ENCODE measurements at places on chromosomes 7 and 10.
A peak's percentile ranks its signal among the peaks of the same experiment; 100 is the strongest.

GRCh38 chr7:87218796-87219544 is 562 bp downstream of the TMEM243 start:
- no peak for DNase-seq

GRCh38 chr7:70797109-70797514 is 334.8 kb upstream of the GALNT17 start:
- DNase-seq, result no peak

- DNase-seq, result no peak
Observed at GRCh38 chr10:70565556-70566514, 36.7 kb downstream of the PRF1 start.

DNA sequence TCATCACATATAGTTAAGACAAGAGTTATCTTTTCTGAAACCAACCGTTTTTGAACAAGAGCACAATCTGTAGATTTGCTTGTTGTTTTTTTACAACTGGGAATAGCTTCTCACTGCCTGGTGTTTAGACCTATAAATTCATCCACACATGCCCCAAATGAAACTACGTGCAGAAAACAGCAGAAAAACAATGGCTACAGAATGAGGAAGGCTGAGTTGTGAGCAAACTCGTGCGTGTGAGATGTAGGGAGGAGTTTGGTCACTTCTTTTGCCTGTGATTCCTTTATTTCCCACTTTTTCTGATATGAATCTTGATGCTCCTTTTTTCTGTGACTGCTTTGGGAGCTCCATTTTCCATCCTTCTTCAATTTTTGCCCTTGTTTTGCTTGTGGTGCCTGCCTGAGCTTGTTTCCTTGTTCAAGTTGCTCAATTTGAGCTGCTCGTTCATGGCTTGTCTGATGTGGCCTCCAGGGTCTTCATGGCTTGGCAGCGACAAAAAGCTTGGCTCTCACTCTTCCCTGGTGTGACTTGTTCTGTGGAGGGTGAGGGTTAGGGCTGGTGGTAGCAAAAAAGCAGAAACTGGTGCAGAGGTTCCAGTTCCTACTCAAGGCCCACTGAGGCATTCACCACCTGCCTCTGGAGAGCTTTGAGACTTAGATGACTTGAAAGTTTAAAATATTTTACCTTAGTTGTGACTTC is 76.9 kb downstream of the ZNF365 start:
- no peak for DNase-seq

- no peak for DNase-seq
Observed at GRCh38 chr10:14585287-14586193, 189.2 kb downstream of the FAM107B start.

DNA sequence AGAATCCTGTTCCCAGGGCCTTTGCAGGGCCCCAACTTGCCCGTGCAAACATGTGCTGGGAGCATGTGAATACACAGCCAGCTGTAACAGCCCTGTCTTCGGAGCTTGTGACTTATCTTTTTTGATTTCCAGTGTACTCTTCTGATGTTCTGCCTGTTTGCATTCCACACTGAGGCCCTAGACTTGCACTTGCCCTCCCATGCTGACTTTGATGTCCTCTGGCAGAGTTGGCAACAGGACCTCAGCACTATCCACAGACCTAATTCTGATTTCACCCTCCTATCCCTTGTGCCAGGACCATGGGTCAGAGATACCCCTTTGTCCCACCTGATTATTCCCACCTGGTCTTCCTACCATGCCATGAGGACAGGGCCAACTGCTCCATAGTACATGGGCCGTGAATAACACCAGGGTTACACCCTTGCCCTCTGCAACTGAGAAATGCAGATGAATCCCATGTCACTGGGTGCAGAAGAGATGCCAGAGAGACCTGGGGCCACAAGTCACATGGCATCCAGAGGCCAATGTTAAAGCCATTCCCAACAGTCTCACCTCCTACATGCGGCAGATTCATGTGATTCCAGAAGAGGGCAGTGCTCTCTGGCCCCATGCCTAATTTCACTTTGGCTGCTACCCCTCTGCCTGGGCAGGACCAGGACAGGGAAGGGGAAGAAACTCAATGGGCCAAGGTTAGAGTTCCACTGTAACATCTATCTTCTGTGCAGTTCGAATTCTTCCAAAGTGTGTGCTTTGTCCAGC is 43.0 kb downstream of the SCRN1 start:
- DNase-seq, result no peak

GRCh38 chr10:107409522-107409921 is 245.0 kb upstream of the SORCS1 start:
- no peak for DNase-seq

- DNase-seq, result no peak
Observed at GRCh38 chr7:96998744-96999143, 6.6 kb upstream of the DLX6 start.

DNA sequence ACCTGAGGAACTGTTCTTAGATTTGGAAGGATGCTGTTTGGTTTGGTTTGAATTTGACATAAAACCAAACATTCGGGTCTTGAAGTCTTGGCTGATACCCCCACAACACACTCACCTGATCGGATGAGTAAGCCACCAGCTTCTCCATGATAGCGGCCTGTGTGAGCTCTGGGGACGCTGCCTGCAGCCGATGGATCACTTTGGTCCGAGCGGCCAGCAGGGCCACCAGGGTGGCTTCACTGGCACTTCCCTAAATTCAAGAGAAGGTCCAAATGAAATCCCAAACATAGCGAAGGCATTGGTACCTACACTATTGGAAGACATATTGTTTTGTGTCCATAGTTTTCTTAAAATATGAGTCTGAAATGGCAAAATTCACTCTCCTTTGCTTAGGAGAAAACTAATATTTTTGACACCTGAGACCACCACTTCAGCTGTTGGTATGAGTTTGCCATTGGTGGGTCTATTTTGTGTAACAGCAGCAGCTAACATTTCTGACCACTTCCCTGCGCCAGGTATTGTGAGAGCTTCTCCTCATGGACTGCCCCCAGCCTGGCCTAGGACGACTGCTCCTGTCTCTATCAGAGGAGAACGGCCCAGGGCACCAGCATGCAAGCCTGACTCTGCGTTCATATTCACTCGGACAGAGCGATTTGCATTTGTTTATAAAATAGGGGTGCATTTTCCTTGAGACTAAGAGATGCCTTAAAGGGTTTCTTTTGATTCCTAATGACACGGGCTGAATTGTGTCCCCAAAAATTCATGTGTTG is 35.9 kb downstream of the DDC start:
- DNase-seq, result no peak

- no peak for DNase-seq
Observed at GRCh38 chr10:33353853-33354252, 19.4 kb upstream of the NRP1 start.

DNA sequence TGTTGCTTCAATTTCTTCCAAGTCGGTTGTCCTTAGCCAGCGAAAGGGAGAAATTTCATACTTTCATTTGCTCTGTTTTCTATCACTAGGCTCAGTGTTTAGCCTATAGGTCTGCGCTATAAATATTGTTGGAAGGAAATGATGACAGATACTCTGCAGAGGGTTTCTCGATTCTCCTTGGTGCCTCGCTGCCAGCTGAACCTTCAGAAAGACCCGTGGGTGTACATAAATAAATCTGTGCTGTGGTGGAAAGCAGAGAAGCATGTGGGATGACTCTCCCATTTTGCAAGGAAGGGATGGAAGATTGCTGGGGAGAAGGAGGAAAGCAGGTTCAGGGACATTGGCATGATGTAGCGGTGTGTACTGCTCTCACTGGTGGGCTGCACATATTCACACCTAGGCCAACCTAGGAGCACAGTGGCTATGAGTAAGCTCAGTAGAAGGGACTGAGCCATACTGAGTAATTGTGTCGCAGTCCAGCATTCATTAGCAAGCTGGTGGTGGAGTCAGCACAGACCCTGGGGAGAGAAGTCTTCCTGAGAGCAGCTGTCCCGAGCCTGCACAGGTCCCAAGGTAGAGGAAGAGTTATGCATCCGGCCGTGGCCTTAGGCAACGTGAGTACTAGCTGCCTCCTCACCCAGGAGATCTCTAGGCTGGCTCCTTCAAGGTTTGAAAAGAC is 50.5 kb downstream of the PNLIPRP3 start:
- DNase-seq, result no peak

GRCh38 chr7:94054130-94054529 is 50.0 kb upstream of the BET1 start:
- DNase-seq, result no peak

- no peak for DNase-seq
Observed at GRCh38 chr10:7611909-7612308, 54.9 kb downstream of the ITIH5 start.

- DNase-seq, result no peak
Observed at GRCh38 chr7:118039963-118040489, 143.9 kb upstream of the LSM8 start.

GRCh38 chr7:16014031-16014430 is 327.5 kb upstream of the MEOX2 start:
- DNase-seq, result no peak

- DNase-seq, result no peak
Observed at GRCh38 chr10:76179806-76180205, 748.4 kb downstream of the LRMDA start.

DNA sequence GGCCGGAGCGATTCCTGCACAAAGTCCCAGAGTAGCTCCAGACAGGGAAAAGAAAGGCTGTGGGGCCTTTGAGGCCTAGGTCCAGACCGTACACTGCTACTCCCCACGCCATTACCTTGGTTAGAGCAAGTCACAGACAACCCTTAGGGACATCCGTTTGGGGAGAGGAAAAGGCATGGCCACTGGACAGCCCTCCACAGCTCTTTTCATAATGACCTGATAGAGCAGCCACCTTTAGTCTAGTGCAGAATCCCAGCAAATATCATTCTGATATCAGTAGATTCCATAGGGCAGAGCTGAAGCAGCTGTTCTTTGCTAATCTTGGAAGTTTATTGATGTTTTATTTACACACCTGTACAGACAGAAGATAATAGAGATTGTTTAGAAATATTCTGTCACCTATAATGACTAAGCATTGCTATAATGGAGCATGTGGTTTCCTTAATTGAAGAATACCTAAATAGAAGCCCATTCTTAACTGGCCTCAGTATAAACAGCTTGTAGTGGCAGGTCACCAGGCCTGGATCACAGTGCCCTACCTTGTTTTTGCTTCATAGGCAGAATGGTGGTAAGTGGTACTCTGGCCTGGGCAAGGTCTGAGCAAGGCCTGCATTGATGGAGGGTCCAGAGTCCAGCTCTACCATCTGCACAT is 27.9 kb downstream of the OGDH start:
- peak; percentile 52 for DNase-seq

DNA sequence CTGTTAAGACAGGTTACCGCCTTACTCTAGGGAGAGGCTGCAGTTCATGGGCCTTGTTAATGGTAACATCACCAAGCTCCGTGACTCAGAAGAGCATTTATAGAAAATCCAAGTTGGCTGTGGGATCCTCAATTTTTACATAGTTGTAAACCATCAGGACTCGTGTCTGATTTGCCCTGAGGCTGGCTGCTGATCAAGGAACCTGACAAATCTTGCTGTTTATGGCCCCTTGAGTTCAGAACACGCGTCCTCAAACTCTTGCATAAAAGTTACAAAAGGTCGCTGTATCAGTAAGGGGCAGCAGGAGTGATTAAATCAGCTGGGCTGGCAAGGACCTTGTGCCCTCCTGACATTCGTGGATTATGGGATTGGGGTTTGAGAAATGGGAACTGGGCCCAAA is 4.6 kb downstream of the SLC13A4 start:
- no peak for DNase-seq

GRCh38 chr10:108598320-108598695 is 1325.0 kb downstream of the XPNPEP1 start:
- DNase-seq, result no peak

GRCh38 chr10:124094419-124094785 is 1.0 kb upstream of the CHST15 start:
- no peak for DNase-seq

- no peak for DNase-seq
Observed at GRCh38 chr10:114349522-114350215, 54.6 kb downstream of the AFAP1L2 start.

DNA sequence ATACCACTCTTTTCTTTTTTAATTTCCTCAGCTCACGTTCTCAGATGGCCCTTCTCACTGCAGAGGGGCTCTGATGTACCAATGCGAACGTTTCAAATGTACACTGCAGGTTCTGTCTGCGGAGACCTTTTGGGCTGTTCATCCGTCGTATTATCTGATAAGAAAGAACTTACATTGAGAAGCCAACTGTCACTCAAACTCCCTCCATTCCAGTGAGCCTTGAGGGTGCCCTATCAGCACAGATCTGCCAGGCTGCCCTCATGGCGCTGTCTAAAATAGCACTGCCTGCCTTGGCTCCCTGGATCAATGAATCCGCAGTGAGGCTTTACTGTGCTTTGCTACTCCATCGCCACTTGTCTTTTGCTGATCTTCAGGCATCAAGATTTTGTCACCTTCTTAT is 61.8 kb downstream of the ARL5B start:
- DNase-seq, result no peak

DNA sequence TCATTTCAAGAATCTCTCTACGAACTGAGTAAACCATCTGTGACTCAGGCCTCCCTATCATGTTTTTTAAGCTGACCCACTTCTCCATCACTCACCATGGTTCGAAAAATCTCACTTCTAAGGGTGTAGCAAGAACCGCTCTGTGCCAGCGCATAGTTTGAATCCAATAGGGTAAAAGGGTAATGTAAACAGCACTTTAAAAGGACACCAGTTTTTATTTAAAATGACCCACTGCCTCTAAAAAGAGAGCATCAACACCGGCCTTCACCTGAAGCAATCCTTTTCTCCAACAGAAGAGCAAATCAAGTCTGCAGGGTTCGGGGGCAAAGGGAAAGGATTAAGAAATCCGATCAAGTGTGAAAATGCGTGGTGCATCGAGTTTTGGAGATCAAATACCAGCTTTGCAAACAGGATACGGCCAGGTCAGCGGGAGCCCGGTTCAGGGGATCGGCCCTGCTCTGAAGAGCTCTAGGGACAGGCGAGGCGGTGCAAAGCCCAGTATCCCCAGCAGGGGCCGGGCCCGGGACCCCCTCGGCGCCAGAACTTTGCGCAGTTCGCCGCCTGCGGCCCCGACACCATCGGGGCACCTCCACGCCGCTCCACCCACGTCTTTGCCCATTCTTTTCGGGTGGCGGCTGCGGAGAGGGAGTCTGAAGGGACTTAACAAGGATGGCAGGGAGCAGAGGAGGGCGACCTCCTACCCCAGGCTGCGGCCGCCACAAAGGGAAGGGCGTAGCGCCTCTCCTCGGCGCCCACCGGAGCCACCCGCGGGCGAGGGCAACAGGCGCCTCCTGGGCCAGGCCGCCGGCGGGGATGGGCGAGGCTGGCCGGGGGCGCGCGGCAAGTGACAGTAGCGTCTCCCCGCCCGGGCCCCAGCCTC is 842 bp downstream of the NMT2 start:
- DNase-seq, result no peak

DNA sequence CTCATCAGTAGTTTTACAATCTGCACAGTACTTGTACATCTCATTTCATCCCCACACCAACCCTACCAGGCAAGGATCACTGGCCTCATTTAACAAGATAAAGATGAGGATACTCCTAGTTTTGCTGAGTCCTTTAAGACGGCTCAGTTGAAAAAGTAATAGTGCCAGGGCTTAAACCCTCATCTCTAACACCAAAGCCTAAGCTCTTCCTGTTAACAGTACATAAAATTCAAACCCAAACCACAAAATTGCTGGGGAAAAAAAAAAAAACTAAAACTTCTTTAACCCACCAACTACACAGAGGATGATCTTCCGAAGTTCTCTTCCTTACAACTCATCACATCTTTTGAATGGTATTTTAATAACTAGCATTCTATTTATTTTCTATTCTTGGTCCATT is 1.3 kb downstream of the SAR1A start:
- DNase-seq, result no peak

GRCh38 chr7:41002741-41003610 is 699.9 kb downstream of the INHBA start:
- peak; percentile 18 for DNase-seq

GRCh38 chr10:73998929-73999691 is 1.2 kb downstream of the VCL start:
- peak; percentile 38 for DNase-seq

GRCh38 chr7:107958764-107959526 is 44.0 kb downstream of the LAMB1 start:
- DNase-seq, result no peak
